ENCODE measurements at places on chromosomes 3 and 15.
A peak's percentile ranks its signal among the peaks of the same experiment; 100 is the strongest.

DNA sequence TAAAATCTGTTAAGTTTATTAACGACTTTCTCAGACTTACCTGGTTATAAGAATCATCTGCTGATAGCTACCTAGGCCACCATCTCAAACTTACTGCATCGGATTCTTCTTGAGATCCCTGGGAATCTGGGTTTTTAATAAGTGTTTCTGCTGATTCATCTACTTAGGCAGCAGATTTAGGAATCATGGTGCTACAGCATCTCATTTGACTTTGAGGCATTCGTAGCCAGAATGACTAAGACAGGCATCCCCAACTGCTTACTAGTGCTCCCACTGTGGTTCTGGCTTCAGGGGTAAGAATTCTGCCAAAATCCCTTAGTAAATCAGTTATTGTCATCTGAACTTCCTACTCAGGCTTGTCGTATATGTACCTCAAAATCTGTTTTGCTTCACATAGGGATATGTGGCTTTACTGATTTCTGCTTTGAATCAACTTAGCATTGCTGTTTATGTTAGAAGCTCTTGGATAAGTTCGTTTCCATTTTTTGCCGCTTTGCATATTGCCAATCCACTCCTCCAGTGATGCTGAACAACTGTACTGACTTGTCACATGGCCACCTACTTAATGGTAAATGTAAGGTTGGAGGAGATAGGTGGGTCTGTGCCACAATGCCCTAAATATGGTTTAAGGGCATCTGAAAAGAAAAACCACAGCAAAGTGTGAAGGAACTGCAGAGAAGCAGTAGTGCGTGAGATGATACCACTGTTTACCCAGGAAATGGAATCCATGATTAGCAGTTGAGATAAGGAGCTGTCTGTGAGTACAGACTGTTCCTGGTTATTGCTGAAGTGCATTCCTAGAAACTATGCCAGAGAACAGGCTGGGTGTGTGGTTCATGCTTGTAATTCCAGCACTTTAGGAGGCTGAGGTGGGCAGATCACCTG, 60.3 kb downstream of the MAP6D1 start:
- H3K36me3 ChIP-seq: peaks cover 13% of the 10 kb centered on the region
- no peak overlapping the region for H3K4me3 ChIP-seq
- peak overlapping the region; percentile 20 for H3K27ac ChIP-seq
- no peak for DNase-seq
- no peaks in the 10 kb centered on the region for H3K27me3 ChIP-seq
- peaks cover 7% of the 10 kb centered on the region for H3K4me1 ChIP-seq

DNA sequence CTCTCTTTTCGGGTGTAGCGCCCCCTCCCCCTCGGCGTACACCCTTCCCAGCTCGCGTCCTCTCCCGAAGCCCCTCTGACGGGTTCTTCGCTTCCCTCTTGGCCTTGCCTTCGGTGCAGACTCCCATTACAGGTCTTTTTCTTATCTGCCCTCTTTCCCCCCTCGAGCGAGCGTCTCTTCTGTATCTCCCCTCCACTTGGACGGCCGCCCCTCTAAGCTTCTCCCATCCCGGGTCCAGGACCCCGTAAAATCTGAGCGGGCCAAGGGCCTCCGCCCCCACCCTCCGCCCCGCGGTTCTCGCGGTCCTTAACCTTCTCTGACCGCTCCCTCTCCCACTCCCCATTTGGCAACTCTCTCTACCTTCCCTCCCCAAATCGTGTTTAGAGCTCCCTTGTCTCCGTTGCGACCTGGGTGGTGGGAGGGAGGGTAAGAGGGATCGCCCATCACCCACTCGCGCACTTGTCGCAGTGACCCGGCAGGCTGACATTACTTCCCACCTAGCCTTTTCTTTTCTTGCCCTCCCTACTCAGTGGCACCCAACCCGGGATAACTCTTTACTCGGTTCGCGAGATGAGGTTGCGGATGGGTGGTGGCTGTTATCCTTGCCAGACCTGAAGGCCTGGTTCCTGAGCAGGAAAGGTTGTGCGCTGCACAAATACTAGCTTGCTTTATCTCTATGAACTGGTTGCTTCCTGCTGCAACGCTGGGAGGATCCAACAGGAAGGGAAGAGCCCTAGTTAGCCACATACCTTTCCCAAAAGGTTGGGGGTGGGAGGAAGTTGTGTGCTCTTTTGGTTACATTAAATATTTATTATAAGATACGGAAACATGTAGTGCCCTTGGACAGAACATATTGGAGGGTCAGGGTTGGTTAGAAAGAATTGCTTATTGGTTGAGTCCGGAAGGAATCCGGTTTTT, 922 bp downstream of the RAB11A start:
- DNase-seq: no peak
- H3K27ac ChIP-seq: peak overlapping the region; percentile 98

DNA sequence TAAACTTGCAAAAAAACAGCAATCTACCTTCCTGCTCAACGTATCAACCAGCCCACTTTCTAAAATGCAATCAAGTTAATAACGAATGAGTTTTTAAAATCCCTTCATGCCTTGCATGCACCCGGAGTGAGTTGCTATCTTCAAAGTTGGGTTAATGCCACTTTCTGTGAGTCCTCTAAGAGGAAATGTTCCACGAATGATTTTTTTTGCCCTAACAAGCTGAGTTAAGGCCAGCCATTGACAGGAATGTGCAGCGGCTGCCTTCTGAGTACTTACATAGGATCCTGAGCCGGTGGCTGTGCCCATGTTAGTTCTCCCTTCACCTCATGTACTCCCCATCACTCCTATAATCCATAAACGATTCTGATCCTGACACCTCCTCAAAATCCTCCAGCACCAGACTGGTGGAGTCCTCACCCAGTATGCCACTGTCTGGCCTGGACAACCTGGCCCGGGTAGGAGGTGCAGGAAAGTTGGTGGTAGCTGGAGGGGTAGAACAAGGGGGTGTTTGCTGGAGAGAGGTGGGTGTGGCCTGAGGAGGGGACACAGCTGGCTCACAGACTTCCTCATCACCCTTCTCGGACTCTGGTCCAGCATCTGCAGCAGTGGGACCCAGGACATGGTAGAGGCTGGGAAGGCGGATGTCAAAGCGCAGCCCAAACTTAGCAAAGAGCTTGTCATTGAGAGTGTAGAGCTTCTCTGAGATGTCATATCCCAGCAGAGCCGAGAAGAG, 12.4 kb downstream of the POPDC2 start:
- H3K27me3 ChIP-seq: no peaks in the 10 kb centered on the region
- H3K36me3 ChIP-seq: no peaks in the 10 kb centered on the region
- no peak overlapping the region for H3K27ac ChIP-seq
- DNase-seq: no peak

- no peak for DNase-seq
- H3K27me3 ChIP-seq: no peaks in the 10 kb centered on the region
- peaks cover 7% of the 10 kb centered on the region for H3K4me1 ChIP-seq
- no peaks in the 10 kb centered on the region for H3K36me3 ChIP-seq
- H3K4me3 ChIP-seq: no peak overlapping the region
Measured at GRCh38 chr15:58760385-58761009, 10.6 kb upstream of the MINDY2 start.

GRCh38 chr3:13095408-13095937, 22.2 kb upstream of the IQSEC1 start:
- no peak overlapping the region for H3K4me3 ChIP-seq
- DNase-seq: no peak
- H3K4me1 ChIP-seq: peaks cover 4% of the 10 kb centered on the region
- H3K36me3 ChIP-seq: no peaks in the 10 kb centered on the region
- peaks cover 2% of the 10 kb centered on the region for H3K27me3 ChIP-seq

- H3K4me1 ChIP-seq: no peaks in the 10 kb centered on the region
- H3K27me3 ChIP-seq: no peaks in the 10 kb centered on the region
- DNase-seq: no peak
- no peak overlapping the region for H3K4me3 ChIP-seq
- H3K36me3 ChIP-seq: no peaks in the 10 kb centered on the region
- no peak overlapping the region for H3K27ac ChIP-seq
Measured at GRCh38 chr15:56805466-56806147, 72.3 kb upstream of the ZNF280D start.

GRCh38 chr3:153967260-153967659, 153.9 kb upstream of the ARHGEF26 start:
- no peak for DNase-seq
- H3K36me3 ChIP-seq: no peaks in the 10 kb centered on the region
- H3K4me3 ChIP-seq: no peak overlapping the region
- no peak overlapping the region for H3K27ac ChIP-seq
- H3K27me3 ChIP-seq: no peaks in the 10 kb centered on the region
- H3K4me1 ChIP-seq: no peaks in the 10 kb centered on the region
